Activated T-helper 1 cell treated with anti-CD3 and anti-CD28 coated beads, Interleukin-12 subunit alpha, Interleukin-12 subunit beta, Interleukin-2, Interleukin-4 antibody, amounts not matched to agents 30 ng/mL and 10 ng/mL and 1 ng/mL, durations not matched to agents 14 hours and 24 hours and 36 hours (primary cell): ENCODE measurements at places on chromosomes 3 and 15. TPM values are rescaled to one million over a fixed set of nuclear protein-coding genes. Genes with fewer than 3 reads are reported as not detected.

The RAD51 gene
- 62.0 and 62.4 TPM in 2 replicates for total RNA-seq

The A4GNT gene
- total RNA-seq: not detected in 2 replicates

GRCh38 chr3:66889750-66890494, 108.2 kb upstream of the KBTBD8 start:
- H3K4me1 ChIP-seq: no peaks in the 10 kb centered on the region
- H3K27ac ChIP-seq: no peak overlapping the region
- no peak for DNase-seq

DNA sequence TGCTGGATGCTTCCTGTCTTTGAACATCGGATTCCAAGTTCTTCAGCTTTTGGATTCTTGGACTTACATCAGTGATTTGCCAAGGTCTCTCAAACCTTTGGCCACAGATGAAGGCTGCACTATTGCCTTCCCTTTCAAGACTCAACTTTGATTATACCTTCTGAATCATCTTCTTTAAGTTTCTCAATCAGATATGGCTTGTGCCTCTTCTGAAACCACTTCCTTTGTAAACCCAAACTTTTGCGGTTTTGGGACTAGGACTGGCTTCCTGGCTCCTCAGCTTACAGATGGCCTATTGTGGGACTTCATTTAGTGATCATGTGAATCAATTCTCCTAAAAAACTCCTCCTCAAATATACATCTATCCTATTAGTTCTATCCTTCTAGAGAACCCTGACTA, 47.1 kb upstream of the CADPS start:
- H3K4me3 ChIP-seq: no peak overlapping the region
- no peak overlapping the region for H3K27ac ChIP-seq
- H3K4me1 ChIP-seq: no peaks in the 10 kb centered on the region
- H3K36me3 ChIP-seq: no peaks in the 10 kb centered on the region

- H3K36me3 ChIP-seq: no peaks in the 10 kb centered on the region
- no peak overlapping the region for H3K4me3 ChIP-seq
Measured at GRCh38 chr3:46889381-46890110, 12.0 kb downstream of the PTH1R start.

- no peak overlapping the region for H3K27ac ChIP-seq
- no peak for DNase-seq
- H3K27me3 ChIP-seq: no peaks in the 10 kb centered on the region
- no peaks in the 10 kb centered on the region for H3K4me1 ChIP-seq
- H3K4me3 ChIP-seq: no peak overlapping the region
Measured at GRCh38 chr15:83504365-83504764, 57.2 kb downstream of the SH3GL3 start.

- no peaks in the 10 kb centered on the region for H3K36me3 ChIP-seq
- no peak overlapping the region for H3K27ac ChIP-seq
- no peak overlapping the region for H3K4me3 ChIP-seq
- H3K4me1 ChIP-seq: peaks cover 12% of the 10 kb centered on the region
Measured at GRCh38 chr15:81387621-81388435, 13.8 kb upstream of the TMC3 start.

DNA sequence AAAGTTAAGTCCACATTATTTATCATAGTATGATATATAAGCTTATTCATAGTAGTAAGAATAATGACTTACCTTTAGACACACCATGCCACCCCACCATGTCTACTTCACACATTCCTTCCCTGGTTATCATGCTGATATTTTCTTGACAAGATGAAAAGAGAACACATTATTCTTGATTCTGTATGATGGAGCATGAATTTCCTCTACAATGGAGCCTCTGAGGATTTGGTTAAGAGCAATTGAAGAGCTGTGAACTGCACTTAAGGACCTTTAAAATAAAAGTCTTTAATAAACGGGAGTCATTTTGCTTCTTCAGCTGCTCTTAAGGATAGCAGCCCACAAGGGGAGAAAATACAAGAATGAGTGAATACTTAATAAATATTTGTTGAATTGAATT, 226.7 kb downstream of the CADM2 start:
- no peaks in the 10 kb centered on the region for H3K36me3 ChIP-seq
- H3K4me3 ChIP-seq: no peak overlapping the region
- no peak overlapping the region for H3K27ac ChIP-seq
- H3K4me1 ChIP-seq: no peaks in the 10 kb centered on the region

- H3K4me1 ChIP-seq: peaks cover 6% of the 10 kb centered on the region
- DNase-seq: no peak
- H3K36me3 ChIP-seq: no peaks in the 10 kb centered on the region
- H3K27me3 ChIP-seq: peaks cover 14% of the 10 kb centered on the region
- H3K27ac ChIP-seq: no peak overlapping the region
Measured at GRCh38 chr3:11201251-11202019, 47.1 kb downstream of the HRH1 start.
